HFFc6 (cell line): ENCODE measurements at places on chromosomes 6 and 20.

DNA sequence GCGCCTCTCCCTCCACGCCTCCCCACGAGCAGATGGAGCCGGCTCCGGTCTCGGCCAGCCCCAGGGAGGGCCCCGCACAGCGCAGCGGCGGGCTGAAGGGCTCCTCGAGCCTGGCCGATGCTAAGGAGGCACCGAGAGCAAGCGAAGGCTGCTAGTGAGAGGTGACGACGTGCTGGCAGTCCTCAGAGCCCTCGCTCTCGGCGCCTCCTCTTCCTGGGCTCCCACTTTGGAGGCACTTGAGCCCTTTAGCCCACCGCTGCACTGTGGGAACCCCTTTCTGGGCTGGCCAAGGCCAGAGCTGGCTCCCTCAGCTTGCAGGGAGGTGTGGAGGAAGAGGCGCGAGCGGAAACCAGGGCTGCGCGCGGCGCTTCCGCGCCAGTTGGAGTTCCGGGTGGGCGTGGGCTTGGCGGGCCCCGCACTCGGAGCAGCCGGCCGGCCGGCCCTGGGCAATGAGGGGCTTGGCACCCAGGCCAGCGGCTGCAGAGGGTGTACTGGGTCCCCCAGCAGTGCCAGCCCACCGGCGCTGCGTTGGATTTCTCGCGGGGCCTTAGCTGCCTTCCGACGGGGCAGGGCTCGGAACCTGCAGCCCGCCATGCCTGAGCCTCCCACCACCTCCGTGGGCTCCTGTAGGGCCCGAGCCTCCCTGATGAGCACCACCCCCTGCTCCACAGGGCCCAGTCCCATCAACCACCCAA is 2.5 kb upstream of the TMEM14C start:
- no peak for DNase-seq

- no peak for DNase-seq
Observed at GRCh38 chr6:99613409-99613704, 6.7 kb downstream of the PRDM13 start.

DNA sequence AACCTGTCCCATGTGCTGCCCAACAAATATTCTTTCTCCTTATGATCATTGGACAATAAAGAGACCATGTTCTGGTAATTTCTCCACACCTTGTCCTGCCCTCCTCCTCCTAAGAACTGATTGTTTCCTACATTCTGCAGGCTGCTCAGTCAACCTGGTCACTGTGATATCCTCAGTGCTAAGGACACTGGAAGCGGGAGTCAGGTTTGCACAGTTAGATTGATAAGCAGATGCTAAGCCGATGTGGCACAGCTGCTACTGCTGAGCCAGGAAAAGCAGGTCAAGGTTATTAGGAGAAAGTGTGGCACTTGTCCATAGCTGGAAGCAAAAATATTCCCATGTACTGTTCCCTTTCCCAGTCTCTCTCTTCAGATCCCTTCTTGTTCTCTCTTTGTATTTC is 154.8 kb downstream of the TFAP2B start:
- no peak for DNase-seq

DNA sequence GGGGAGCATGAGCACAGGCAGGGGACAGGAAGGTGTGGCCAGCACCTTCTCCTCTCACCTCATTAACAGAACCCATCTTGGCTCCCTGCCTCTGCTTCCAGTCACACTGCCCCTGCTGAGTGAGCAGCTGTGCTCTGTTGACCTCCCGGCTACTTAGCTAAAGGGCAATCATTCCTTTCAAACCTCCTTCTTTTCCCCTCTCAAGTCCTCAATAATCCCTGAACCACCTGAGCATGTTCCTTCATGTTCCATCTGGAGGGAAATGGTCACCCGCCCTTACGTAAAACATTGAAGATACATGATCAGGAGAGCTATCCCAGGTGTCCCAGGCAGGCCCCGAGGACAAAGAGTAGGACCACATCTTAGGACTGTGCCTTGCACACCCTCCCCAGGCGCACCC is 21.7 kb upstream of the MRPS10 start:
- no peak for DNase-seq

DNA sequence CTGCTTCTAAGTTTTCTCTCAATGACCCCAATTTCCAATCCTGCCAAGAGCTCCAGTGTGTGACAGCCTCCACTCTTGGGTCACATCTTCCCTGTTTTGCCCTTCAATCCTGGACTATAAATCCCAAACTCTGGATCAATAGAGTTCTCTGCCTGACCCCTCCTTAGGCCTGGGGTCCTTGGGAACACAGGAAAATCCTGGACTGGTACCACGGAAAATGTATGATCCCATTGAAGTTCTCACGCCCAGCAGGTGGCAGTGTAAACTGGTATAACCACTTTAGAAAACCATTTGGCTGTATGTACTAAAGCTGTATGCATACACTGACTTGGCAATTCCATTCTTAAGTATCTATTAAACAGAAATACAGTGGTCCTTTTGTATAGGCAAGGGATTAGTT is 98.0 kb downstream of the SNAP25 start:
- no peak for DNase-seq

GRCh38 chr6:168686831-168687730 is 246.1 kb downstream of the SMOC2 start:
- no peak for DNase-seq
